Activated T-helper 2 cell treated with anti-CD3 and anti-CD28 coated beads, Interferon-gamma antibody, Interleukin-2, Interleukin-4, amounts not matched to agents 10 μg/mL and 5 μg/mL and 100 μg/mL, durations not matched to agents 14 hours and 24 hours and 36 hours (primary cell): ENCODE measurements at places on chromosomes 5 and 9.
A peak's percentile ranks its signal among the peaks of the same experiment; 100 is the strongest.

- H3K4me3 ChIP-seq = no peak overlapping the region
- H3K36me3 ChIP-seq = no peaks in the 10 kb centered on the region
- no peak for DNase-seq
- no peak overlapping the region for H3K27ac ChIP-seq
Measured at GRCh38 chr9:28688172-28688571, 1114.9 kb upstream of the C9orf72 start.

- no peak overlapping the region for H3K4me3 ChIP-seq
- H3K27me3 ChIP-seq = no peaks in the 10 kb centered on the region
- DNase-seq = no peak
- peaks cover 7% of the 10 kb centered on the region for H3K36me3 ChIP-seq
- peaks cover 6% of the 10 kb centered on the region for H3K4me1 ChIP-seq
Measured at GRCh38 chr9:123111427-123112014, 78.1 kb downstream of the GPR21 start.

DNA sequence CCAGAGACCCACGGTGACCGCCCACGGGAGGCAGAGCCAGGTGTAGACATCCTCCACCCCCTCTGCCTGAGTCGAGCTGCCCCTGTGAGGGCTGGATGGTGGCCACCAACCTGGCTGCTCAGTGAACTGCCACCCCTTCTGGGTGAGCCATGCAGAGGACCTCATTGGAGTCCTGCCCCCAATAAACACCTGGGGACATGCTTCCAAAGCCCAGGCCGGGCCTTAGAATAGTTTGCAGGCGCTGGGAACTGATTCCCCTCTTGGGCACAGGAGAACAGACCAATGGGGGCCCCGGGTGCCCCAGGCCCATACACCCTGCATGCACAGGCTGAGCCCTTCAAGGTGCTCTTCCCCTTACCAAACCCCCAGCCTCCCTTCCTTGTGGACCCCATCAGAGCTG lies 38.1 kb upstream of the GFPT2 start:
- no peaks in the 10 kb centered on the region for H3K4me1 ChIP-seq
- H3K36me3 ChIP-seq = no peaks in the 10 kb centered on the region
- H3K27ac ChIP-seq = no peak overlapping the region
- no peak overlapping the region for H3K4me3 ChIP-seq
- H3K27me3 ChIP-seq = no peaks in the 10 kb centered on the region

GRCh38 chr5:6418679-6419276 lies 29.9 kb upstream of the UBE2QL1 start:
- peaks cover 6% of the 10 kb centered on the region for H3K27me3 ChIP-seq
- DNase-seq = no peak
- no peaks in the 10 kb centered on the region for H3K36me3 ChIP-seq
- no peak overlapping the region for H3K4me3 ChIP-seq
- no peaks in the 10 kb centered on the region for H3K4me1 ChIP-seq

DNA sequence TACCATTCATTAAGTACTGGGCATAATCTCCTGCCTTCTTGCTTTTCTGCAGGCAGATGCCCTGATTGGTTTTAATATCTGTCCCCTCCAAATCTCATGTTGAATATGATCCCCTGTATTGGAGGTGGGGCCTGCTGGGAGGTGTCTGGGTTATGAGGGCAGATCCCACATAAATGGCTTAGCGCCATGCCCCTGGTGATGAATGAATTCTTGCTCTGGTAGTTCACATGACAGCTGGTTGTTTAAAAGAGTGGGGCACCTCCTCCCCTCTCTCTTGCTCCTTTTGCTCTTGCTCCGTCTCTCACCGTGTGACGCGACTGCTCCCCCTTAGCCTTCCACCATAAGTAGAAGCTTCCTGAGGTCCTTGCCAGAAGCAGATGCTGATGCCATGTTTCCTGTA lies 564.0 kb upstream of the BRINP1 start:
- H3K27ac ChIP-seq = no peak overlapping the region
- no peaks in the 10 kb centered on the region for H3K36me3 ChIP-seq
- no peaks in the 10 kb centered on the region for H3K4me1 ChIP-seq
- no peak for DNase-seq

- no peaks in the 10 kb centered on the region for H3K36me3 ChIP-seq
- H3K4me3 ChIP-seq = no peak overlapping the region
- no peaks in the 10 kb centered on the region for H3K4me1 ChIP-seq
- no peaks in the 10 kb centered on the region for H3K27me3 ChIP-seq
- no peak overlapping the region for H3K27ac ChIP-seq
Measured at GRCh38 chr9:81546489-81546888, 142.9 kb downstream of the TLE1 start.

DNA sequence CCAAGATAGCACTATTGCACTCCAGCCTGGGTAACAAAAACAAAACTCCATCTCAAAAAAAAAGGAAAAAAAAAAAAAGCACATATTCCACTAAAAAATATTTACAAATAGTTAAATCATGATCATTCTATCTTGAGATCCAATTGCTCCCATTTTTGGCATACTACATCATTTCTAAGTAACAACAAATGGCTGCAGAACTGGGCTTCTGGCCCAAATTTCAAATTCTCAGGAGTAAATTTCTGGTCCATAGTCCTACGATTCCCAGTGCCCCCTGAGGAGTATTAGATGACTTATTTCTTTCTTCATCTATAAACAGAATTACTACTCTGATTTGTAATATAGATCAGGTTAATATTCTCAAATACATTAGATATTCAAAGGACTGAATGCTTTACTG lies 62.1 kb downstream of the CEMIP2 start:
- H3K36me3 ChIP-seq = peaks cover 59% of the 10 kb centered on the region

- H3K36me3 ChIP-seq = no peaks in the 10 kb centered on the region
- H3K4me1 ChIP-seq = peaks cover 5% of the 10 kb centered on the region
- H3K27me3 ChIP-seq = no peaks in the 10 kb centered on the region
- no peak for DNase-seq
- H3K4me3 ChIP-seq = no peak overlapping the region
- no peak overlapping the region for H3K27ac ChIP-seq
Measured at GRCh38 chr9:83330207-83331196, 207.7 kb downstream of the FRMD3 start.

- peaks cover 39% of the 10 kb centered on the region for H3K36me3 ChIP-seq
- H3K4me3 ChIP-seq = peak overlapping the region; percentile 88
Measured at GRCh38 chr5:143404416-143405062, 1.1 kb upstream of the NR3C1 start.

GRCh38 chr5:25963251-25964008 lies 1075.0 kb downstream of the CDH9 start:
- H3K4me3 ChIP-seq = no peak overlapping the region
- H3K27me3 ChIP-seq = no peaks in the 10 kb centered on the region
- DNase-seq = no peak
- H3K4me1 ChIP-seq = no peaks in the 10 kb centered on the region

DNA sequence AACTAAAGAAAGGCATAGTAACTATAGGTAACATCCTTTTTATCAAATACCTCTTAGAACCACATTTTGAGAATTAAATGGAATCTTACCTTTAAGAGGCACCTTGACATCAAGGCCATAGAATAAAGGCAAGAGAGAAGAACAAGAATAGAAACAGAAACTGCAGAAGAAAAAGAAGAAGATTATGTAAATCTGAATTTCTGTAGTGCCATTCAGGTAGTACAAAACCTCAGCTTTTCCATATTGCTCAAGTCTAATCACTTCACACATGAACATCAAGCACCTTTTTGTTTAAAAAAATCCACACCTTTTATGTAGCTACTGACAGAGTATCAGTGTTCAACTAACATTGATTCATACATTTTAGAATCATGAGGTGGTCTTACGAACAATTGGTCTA lies 91.8 kb upstream of the DPYSL3 start:
- H3K27me3 ChIP-seq = no peaks in the 10 kb centered on the region
- H3K4me3 ChIP-seq = no peak overlapping the region
- H3K4me1 ChIP-seq = no peaks in the 10 kb centered on the region

- peaks cover 4% of the 10 kb centered on the region for H3K4me1 ChIP-seq
- H3K4me3 ChIP-seq = no peak overlapping the region
- H3K36me3 ChIP-seq = no peaks in the 10 kb centered on the region
- DNase-seq = no peak
- H3K27ac ChIP-seq = no peak overlapping the region
- peaks cover 3% of the 10 kb centered on the region for H3K27me3 ChIP-seq
Measured at GRCh38 chr5:18761801-18762200, 1127.5 kb downstream of the TAF11L14 start.

DNA sequence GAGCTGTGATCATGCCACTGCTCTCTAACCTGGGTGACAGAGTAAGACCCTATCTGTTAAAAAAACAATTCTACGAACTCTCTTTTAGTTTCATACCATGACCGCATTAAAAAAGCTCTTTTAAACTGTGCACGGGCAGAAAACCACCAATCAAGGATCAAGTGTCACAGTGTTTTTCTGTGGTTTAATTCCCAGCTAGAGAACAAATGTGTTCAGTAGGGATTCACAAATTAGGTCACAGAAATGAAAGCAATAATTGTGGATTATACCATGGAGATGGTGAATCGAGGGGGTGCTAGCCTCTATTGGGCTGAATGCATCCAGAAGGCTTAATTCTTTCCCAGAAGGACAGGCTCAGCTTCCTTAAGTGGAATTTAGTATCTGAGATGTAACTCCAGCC lies 79.1 kb downstream of the ATG10 start:
- H3K4me1 ChIP-seq = peaks cover 4% of the 10 kb centered on the region
- no peaks in the 10 kb centered on the region for H3K27me3 ChIP-seq
- no peak overlapping the region for H3K27ac ChIP-seq
- no peak for DNase-seq

DNA sequence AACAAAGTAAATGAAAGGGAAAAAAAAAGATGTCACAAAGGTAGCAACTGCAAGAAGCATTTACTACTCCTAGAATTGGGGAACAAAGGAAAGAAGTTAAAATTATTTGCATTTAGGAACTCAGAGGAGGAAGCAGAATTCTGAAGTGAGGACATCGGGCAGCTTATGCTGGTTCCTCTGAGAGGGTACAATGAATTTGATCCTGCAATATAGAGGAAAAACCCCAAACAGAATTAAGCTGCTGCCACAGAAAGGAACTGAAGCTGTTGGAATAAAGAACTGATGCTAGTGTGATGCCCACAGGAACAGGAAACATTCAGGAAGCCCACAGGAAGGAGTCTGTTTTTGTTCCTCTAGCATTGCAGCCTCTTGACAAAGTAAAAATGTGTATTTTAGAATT lies 22.3 kb upstream of the TBCA start:
- no peak overlapping the region for H3K27ac ChIP-seq
- H3K4me3 ChIP-seq = no peak overlapping the region
- DNase-seq = no peak
- H3K36me3 ChIP-seq = no peaks in the 10 kb centered on the region
- H3K27me3 ChIP-seq = peaks cover 37% of the 10 kb centered on the region

GRCh38 chr9:134326724-134327601 lies 708 bp downstream of the RXRA start:
- no peak for DNase-seq
- H3K27me3 ChIP-seq = peaks cover 27% of the 10 kb centered on the region
- no peak overlapping the region for H3K27ac ChIP-seq
- H3K4me3 ChIP-seq = peak overlapping the region; percentile 8

DNA sequence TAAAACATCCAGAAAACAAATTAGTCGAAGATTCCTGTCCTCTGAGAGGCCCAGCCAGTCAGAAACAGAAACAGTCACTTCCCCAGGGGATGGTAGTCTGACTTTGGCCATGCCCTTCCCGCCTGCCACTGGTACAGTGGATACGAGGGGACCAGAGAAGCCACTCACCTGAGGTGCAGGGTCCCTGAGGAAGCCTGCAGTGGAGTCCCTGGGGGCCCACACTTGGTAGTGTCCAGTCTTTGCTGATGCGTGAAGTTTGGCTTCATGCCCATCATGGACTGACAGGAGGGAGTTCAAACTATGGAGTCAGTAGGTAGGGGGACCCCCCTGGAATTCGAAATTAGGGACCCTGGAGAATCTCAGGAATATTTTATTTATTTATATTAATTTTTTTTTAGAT lies 147.5 kb downstream of the DAB2IP start:
- H3K36me3 ChIP-seq = no peaks in the 10 kb centered on the region
- DNase-seq = no peak

DNA sequence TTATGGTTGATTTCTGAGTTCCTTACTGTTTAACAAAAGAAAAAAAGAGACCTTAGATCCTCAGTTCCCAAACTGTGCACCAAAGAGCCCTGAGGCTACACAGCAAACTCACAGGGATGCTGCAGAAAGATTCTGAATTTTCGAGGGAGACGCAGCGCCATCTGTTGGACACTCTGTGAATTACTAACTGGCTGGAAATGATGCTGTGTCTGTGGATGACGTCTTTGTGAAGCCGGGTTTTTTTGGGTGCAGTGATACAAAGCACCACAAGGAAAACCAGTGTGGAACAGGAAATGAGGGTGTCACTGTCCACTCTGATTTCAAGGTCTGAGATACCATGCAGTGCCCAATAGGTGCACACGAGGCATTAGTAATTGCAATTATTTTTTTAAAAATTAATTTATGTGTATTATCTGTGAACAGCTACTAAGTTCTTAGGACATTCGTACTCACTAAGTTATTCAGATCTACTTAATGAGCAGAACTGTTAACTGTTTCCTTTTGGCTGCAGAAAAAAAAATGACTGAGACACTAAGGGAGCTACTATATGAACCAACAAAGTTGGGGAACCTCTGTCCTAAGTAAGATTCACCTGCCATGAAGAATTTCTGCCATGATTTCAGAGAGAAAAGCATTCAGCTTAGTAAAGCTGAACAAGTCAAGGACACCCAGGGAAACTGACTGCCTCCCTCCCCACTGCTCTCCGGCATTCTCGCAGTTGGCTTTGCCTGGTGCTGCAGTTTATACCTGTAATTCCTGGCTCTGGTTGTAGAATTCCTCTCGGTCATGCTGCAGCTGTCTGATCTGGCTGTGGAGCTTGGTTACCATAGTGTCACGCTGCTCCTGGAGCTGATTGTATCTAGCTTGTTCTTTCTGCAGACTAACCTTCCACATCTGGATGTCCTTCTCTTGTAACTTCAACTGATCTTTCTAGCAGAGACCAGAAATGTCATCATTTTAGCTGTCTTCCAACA lies 23.4 kb downstream of the SPACA9 start:
- H3K27ac ChIP-seq = peak overlapping the region; percentile 22
- peaks cover 39% of the 10 kb centered on the region for H3K36me3 ChIP-seq
- peak; percentile 75 for DNase-seq
- H3K27me3 ChIP-seq = no peaks in the 10 kb centered on the region
- H3K4me1 ChIP-seq = peaks cover 10% of the 10 kb centered on the region
- H3K4me3 ChIP-seq = no peak overlapping the region

- H3K4me1 ChIP-seq = peaks cover 5% of the 10 kb centered on the region
- H3K27ac ChIP-seq = no peak overlapping the region
- DNase-seq = no peak
- no peak overlapping the region for H3K4me3 ChIP-seq
- H3K27me3 ChIP-seq = peaks cover 9% of the 10 kb centered on the region
Measured at GRCh38 chr9:96202971-96203780, 98.8 kb downstream of the HSD17B3 start.

- H3K27me3 ChIP-seq = no peaks in the 10 kb centered on the region
- peak overlapping the region; percentile 37 for H3K4me3 ChIP-seq
- DNase-seq = no peak
- peaks cover 37% of the 10 kb centered on the region for H3K4me1 ChIP-seq
- peak overlapping the region; percentile 47 for H3K27ac ChIP-seq
- H3K36me3 ChIP-seq = no peaks in the 10 kb centered on the region
Measured at GRCh38 chr9:73133921-73134407, 17.7 kb upstream of the ANXA1 start.

- DNase-seq = no peak
- H3K4me1 ChIP-seq = no peaks in the 10 kb centered on the region
- H3K4me3 ChIP-seq = no peak overlapping the region
- no peaks in the 10 kb centered on the region for H3K27me3 ChIP-seq
Measured at GRCh38 chr5:167513381-167513780, 778.1 kb upstream of the WWC1 start.

GRCh38 chr9:114315723-114316363 lies 7.1 kb upstream of the ORM1 start:
- H3K4me1 ChIP-seq = peaks cover 8% of the 10 kb centered on the region
- H3K36me3 ChIP-seq = no peaks in the 10 kb centered on the region
- no peak overlapping the region for H3K4me3 ChIP-seq
- no peak for DNase-seq

GRCh38 chr5:130890610-130891009 lies 274.4 kb downstream of the HINT1 start:
- H3K27me3 ChIP-seq = peaks cover 4% of the 10 kb centered on the region
- no peak overlapping the region for H3K4me3 ChIP-seq
- no peaks in the 10 kb centered on the region for H3K36me3 ChIP-seq
